CD4-positive, alpha-beta T cell treated with Interferon alpha-2 for 1 hour (primary cell): ENCODE measurements at places on chromosomes 5 and 9.

GRCh38 chr5:179746872-179747271, 14.2 kb downstream of the MAML1 start:
- no peak for DNase-seq

GRCh38 chr5:119395080-119395836, 39.4 kb downstream of the TNFAIP8 start:
- no peak for DNase-seq

DNA sequence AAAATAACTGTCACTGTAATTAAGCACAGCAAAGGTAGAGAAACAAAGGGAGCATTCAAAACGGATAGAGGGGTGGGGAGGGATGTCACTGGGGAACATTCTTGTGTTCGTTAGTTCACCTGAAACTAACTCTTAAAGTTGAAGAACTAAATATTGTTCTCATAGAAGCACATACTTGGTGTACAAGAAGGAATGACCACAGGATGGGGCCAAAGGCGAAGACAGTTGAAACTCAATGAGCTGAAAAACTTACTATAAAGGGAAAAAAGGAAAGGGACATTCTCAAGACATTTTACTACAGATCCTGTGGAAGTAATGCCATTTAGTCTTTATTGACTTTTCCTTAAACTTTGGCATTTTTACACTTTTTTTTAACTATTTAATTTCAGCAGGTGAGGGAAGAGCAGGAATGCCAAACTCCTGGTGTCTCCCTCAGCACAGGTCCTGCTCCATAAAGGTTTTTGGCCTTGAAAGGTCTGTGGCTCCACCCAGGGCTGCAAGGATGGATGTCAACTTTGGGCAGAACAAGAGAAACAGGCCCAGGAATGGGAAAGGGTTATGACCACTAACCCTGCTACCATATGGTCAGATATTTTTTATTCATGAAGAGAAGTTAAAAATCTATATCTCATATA, 197.6 kb upstream of the RASA1 start:
- peak; percentile 19 for DNase-seq

GRCh38 chr9:37452611-37453010, 12.6 kb downstream of the ZBTB5 start:
- no peak for DNase-seq

- no peak for DNase-seq
Observed at GRCh38 chr9:95721061-95721531, 154.4 kb upstream of the ERCC6L2 start.
